ENCODE measurements at places on chromosomes 7 and 10.

DNA sequence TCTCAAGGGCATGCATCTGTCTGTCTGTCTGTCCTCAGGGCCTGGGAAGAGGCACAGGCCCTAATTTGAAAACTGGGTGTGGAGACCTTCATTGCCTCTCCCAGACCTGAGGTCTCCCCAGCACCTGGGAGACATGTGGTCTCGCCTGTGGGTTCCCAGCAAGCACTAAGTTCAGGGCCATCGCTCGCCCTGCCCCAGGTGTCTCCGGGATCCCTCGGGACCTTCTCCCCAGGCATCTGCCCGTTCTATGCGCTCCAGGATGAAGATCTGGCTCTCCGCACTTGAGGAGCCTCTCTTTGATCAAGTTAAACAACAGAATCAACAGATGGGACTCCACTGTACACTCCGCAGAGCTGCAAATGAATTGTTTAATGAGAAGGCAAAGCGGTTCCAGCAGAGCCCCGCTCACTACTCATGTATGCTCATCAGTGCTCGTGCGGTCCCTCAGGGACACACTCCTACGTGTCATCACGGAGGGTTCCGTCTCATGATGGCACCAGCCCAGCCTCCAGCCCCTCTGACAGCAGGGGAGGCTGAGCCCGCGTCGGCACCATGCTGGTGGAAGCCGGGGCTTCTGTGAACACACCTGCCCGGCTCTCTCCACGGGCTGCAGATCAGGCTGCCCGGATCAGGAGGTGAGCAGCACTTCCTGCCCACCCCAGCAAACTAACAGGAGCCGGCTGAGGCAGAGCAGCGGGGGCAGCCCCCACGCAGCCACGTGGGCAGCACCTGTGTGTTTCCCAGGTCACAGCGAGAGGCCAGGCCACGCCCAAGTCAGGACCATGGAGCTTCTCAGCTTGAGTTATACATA is 132.8 kb downstream of the TCERG1L start:
- no peak for DNase-seq

- DNase-seq: no peak
Measured at GRCh38 chr7:92072708-92073107, 61.6 kb downstream of the CYP51A1 start.

GRCh38 chr10:94286901-94287300 is 75.8 kb downstream of the NOC3L start:
- no peak for DNase-seq

DNA sequence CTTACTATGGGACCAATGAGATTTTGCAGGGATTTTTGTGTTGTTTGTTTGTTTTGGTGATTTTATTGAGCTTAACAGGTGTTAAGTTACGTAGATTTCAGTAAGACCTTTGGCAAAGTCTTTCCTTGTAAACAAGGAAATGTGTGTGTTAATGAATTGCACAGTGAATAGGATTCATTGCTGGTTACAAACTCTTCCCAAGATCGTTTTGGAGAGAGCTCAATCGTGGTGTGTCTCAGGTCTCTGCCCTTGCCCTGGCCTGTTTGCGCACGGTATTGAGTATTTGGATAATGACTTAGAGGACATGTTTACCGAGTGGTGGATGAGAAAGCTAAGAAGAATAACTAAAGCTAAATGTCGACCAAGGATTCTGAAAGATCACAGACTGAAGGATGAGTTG is 41.9 kb downstream of the PRPF18 start:
- no peak for DNase-seq
